Head of caudate nucleus (tissue), 42 donors: ENCODE measurements at places on chromosomes 11 and 22.

DNA sequence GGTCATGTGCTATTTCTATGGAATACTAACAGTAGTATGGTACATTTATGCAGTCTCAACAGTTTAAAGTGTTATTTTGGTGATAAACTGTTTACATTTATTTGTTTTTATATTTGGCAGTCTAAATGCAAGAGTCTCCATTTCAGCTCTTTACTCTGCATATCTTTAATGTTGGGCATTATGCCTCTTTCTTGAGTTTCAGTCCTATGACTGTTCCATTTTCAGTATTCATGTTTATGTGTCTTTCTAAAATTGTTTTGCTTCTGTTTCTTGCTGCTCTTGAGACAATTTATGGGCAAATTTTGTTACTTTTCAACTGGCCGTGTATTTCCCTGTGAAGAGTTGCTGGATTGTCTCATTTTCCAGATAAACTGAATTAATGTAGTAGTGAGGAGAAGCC is 6.6 kb upstream of the RAB30 start:
- DNase-seq: no peak

GRCh38 chr11:96221244-96222070 is 121.5 kb downstream of the MAML2 start:
- DNase-seq: no peak

- no peak for DNase-seq
These were observed 20.1 kb downstream of the TCP11L1 start for GRCh38 chr11:33059331-33060007.

DNA sequence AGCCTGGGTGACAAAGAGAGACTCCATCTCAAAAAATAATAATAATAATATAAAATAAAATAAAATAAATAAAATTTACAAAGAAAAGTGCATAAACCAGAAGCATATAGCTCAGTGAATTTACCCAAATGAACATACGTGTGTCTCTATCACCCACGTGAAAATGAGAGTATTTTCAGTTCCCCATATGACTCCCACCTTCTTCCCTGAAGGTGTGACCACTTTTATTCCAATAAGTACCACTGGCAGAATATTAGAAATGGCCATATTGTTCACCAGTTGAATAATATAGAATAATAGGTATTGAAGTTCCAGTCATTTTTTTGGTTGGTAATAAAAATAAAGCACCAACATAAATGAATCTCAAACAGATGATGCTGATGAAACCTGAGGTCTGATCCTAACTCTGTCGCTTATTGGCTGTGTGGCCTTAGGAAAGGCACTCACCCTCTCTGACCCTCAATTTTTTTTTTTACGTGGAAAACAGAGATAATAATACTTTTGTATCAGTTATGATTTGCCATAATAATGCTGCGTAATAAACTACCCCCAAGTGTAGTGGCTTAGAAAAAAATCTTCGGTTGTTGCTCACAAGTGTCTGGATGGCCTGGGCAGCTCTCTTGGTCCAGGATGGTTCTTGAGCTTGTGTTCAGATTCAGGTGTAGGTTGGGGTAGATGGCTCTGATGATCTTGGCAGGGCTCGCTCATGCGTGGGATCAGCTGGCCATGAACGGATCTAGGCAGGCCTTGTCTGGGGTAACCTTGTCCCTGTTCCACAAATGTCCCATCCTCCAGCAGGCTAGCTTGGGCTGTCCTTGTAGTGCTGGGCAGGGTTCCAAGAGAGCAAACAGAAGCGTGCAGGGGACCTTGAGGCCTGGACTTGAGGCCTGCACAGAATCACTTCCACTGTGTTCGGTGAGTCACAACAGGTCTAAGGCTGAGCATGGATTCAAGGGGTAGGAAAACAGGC is 88.1 kb downstream of the MYO18B start:
- no peak for DNase-seq

GRCh38 chr11:68841718-68842426 is at the start of gene CPT1A:
CPT1A (minus strand) TSS chr11:68841916; CDS start chr11:68815474, 26,442 bp downstream.
- DNase-seq: peak; percentile 45

- no peak for DNase-seq
These were observed 30.6 kb upstream of the TFIP11 start for GRCh38 chr22:26542831-26543230.

- DNase-seq: no peak
These were observed 3.9 kb downstream of the MALAT1 start for GRCh38 chr11:65502555-65503367.

DNA sequence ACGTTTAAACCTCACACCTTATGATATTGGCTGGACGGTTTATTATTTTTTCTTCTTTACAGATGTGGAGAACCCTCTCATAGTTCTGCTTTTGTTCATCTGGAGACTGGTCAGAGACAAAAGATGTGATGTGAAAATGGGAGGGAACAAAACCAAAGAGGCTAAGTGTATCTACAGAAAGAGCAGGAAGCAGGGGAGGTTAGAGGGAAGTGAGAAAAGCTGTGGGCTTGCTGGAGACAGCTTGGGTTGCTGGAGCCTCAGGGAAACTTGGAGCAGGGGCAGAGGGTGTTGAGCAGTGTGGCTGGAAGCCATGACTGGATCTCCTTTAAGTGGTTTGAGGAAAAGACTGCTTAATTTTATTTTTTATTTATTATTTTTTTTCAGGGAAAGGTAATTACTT is 79.0 kb upstream of the SNX19 start:
- no peak for DNase-seq

DNA sequence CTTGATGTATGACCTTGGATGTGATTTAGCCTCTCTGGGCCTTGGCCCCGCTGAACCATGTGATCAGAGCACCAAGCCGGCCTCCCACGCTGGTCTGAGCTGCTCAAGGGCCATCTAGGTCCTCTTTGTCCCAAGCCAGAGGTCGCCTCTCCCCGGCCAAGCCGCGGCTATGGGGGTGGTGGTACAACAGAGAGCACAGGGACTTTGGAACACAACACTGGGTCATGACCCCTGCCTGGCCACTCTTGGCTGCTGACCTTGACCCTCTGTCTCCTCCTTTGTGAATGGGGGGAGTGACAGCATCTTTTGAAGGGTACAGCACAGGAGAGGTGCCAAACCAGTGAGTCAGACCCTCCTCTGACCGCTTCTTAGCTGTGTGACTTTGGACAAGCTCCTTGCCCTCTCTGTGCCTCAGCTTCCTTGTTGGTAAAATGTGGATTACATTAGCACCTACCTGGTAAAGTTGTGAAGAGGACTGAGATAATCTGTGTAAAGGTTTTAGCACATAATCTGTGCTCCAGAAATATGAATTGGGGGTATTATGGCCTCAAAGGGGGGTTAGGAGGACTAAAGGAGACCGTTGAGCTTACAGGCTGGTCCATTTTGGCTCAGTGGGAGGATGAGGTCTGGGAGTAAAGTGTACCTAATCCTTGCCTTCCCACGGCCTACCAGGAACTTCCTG is 4.7 kb downstream of the SCYL1 start:
- DNase-seq: no peak

GRCh38 chr22:45683248-45683647 is 11.6 kb downstream of the ATXN10 start:
- DNase-seq: no peak

DNA sequence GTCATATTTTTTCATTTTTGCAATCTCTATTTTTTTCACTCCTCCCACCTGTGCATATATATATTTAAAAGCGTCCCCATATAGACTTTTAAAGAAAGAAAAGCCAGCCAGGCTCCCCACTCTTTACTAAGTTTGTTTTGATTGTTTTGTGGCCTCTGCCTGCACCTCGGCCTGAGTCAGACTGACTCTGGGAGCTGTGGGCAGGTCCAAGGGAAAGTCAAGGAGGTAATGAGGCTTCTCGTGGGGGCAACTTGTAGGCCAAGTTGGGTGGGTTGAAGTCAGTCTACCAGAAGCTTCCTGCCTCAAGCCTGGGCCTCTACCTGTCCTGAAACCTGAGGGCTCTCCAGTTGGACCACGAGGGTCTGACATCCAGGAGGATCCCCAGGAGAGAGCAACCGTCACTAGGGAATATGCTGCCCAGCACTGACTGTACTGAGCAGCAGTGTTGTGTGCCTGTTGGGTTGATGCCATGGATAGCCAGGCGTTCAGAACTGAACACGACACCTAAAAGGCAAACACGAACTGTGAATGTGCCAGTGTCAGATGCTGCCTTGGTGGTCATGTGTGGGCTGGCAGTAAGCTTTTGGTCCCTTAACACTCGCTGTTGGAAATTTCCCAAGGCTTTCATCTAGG is 58.8 kb downstream of the BMAL1 start:
- no peak for DNase-seq

GRCh38 chr11:94400839-94401772 is at the start of gene GPR83:
GPR83 (minus strand) TSS chr11:94401419; CDS start chr11:94401247, 172 bp downstream.
- DNase-seq: no peak

- DNase-seq: no peak
These were observed 112.7 kb downstream of the FCHSD2 start for GRCh38 chr11:73029403-73029802.

DNA sequence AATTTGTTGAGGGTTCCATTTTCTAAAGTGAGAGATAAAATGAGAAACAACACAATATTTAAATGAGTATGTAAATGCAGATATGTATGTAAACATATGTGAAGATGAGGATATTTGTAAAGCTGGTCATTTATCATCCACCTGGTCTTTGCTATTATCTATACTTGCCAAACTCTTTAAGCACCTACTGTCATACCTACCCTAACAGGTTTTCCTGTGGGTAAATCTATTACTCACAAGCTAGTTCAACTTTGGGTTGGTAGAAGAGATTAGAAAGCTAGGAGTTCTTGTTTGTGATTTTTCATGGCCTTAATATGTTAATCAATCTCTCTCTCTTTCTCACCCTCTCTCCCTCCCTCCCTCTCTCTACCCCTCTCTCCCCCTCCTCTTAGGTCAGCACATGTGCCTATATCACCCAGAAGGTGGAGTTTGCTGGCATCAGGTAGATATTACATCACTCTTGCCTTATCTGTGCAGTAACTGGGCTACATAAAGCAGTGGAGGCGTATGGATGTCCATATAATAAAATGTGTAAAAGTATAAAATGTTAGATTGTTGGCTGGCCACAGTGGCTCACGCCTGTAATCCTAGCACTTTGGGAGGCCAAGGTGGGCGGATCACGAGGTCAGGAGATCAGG is 14.7 kb downstream of the DEPDC5 start:
- DNase-seq: no peak

- no peak for DNase-seq
These were observed 36.1 kb upstream of the HTATIP2 start for GRCh38 chr11:20327377-20327935.

DNA sequence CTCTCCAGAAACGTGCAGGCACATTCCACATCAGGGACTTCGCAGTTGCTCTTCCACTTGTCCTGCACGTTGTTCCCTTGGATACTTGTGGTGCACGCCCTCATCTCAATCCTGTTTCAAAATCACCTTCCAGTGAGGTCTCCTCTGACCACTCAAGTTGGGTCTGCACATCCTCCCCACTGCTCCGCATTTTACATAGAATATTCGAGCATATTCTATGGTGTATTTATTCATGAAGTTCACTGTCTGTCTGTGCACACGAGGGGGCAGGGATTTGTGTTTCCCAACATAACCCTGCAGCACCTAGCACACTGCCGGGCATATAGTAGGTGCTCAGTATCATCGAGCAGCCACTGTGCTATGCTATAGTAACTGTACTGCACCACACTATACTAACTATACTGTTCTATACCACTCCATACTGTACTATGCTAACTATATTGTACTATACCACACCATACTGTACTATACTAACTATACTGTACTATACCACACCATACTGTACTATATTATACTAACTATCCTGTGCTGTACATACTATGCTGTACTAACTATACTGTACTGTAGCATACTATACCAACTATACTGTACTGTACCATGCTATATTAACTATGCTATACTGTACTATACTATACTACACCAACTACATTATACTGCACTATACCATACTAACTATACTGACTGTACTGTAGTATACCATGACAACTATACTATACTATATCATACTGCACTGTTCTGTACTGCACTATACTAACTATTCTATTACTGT is 30.3 kb downstream of the ELF5 start:
- DNase-seq: no peak

GRCh38 chr11:96188243-96189006 is 154.6 kb downstream of the MAML2 start:
- DNase-seq: no peak

- DNase-seq: peak; percentile 6
These were observed 850.3 kb downstream of the OPCML start for GRCh38 chr11:132681971-132682370.

GRCh38 chr11:67648140-67648795 is 2.3 kb downstream of the ACY3 start:
- no peak for DNase-seq

GRCh38 chr11:126864934-126865333 is 135.6 kb downstream of the KIRREL3 start:
- DNase-seq: no peak

DNA sequence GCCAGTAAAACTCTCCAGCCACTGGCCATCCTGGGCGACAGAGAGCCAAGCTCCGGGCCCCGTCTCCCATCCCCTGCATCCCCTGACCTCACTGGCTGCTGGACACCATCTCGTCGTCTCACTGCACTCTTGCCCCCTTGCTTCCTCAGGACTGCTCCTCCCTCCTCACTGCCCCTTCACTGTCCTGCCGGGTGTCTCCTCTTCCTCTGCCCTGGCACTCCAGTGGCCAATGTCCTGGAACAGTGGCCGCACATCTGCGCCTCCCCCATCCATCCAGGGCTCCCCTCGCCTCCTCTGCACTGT is 800.4 kb downstream of the BRD1 start:
- DNase-seq: no peak

- DNase-seq: no peak
These were observed 134.8 kb upstream of the DDI1 start for GRCh38 chr11:103901656-103902055.

- no peak for DNase-seq
These were observed 744.6 kb downstream of the FAM181B start for GRCh38 chr11:81989093-81989492.

DNA sequence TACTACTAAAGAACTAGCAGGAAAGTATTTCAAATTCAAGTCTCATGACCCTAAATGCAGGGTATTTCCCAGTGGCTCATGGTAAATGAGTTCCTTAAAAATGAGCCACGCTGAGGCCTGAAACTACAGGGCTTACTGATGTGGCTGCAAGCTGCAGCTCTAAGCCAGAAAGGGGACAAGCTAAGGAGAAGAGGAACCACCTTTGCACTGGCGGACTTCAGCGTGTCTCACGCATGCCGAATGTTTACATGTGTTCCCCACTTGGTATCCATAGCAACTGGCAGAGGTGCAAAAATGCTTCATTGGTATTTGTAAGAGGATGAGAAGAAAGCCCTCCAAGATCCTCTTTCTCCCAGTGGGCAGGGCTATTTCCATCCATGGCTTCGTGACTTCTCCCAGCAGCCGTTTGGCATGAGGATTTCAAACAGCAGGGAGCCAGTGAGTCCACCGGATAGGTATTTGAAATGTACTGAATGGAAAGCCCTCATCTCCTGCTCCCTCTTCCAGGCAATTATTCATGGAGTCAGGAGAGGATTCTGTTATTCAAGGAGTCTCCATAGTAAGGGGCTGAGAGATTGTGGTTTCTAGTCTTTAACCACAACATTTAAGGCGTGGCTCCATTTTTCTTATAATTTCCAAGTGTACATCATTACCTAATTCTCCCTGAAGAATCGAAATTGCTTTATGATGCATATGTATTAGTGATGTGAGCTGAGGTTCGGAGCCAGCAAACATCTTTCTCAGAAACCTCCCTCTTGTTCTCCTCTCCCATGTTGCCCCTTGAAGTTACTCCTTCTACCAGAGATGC is 55.3 kb upstream of the CD44 start:
- DNase-seq: peak; percentile 33

GRCh38 chr11:114185436-114185835 is 110.8 kb upstream of the NNMT start:
- DNase-seq: no peak

- peak; percentile 70 for DNase-seq
These were observed 19.9 kb upstream of the MUC5B start for GRCh38 chr11:1202776-1203504.

GRCh38 chr11:34493468-34493867 is 20.1 kb downstream of the ELF5 start:
- no peak for DNase-seq

GRCh38 chr22:38971791-38972190 is 10.4 kb upstream of the APOBEC3B start:
- no peak for DNase-seq
